Purkinje cell (primary cell): ENCODE measurements at places on chromosomes 16 and 17. TPM values are rescaled to one million over a fixed set of nuclear protein-coding genes. Genes with fewer than 3 reads are reported as not detected.

The PPM1E gene
- polyA plus RNA-seq, result 0.43 and 4.2 TPM in 2 replicates

The PRSS27 gene
- polyA plus RNA-seq, result 0.10 TPM in 1 of 2 replicates, not detected in the other

The NXPH3 gene
- polyA plus RNA-seq, result 0.54 TPM in 1 of 2 replicates, not detected in the other

The LRRC75A gene
- 0.81 TPM in 1 of 2 replicates, not detected in the other for polyA plus RNA-seq

The ATP2C2 gene
- 2.6 TPM in 1 of 2 replicates, not detected in the other for polyA plus RNA-seq

The FZD2 gene
- not detected in 2 replicates for polyA plus RNA-seq

The CCT6B gene
- polyA plus RNA-seq, result 5.4 and 7.0 TPM in 2 replicates

The MT1G gene
- 8.2 and 9.3 TPM in 2 replicates for polyA plus RNA-seq

The CCL14 gene
- polyA plus RNA-seq, result not detected in 2 replicates

The CPSF4L gene
- not detected in 2 replicates for polyA plus RNA-seq

The PIMREG gene
- 1.8 and 5.1 TPM in 2 replicates for polyA plus RNA-seq

The KIFC3 gene
- 0.40 TPM in 1 of 2 replicates, not detected in the other for polyA plus RNA-seq

The SLC35G6 gene
- polyA plus RNA-seq, result not detected in 2 replicates

The HOXB6 gene
- not detected in 2 replicates for polyA plus RNA-seq

The SPATA32 gene
- not detected in 2 replicates for polyA plus RNA-seq

The NPTX1 gene
- polyA plus RNA-seq, result 235 and 298 TPM in 2 replicates

The BAHCC1 gene
- polyA plus RNA-seq, result 0.16 and 1.4 TPM in 2 replicates

The OTOP2 gene
- polyA plus RNA-seq, result 0.27 TPM in 1 of 2 replicates, not detected in the other

The SEPTIN1 gene
- polyA plus RNA-seq, result not detected in 2 replicates

The TTYH2 gene
- not detected in 2 replicates for polyA plus RNA-seq

The CES3 gene
- 0.86 and 0.90 TPM in 2 replicates for polyA plus RNA-seq

The CAPN15 gene
- polyA plus RNA-seq, result 0.31 and 0.76 TPM in 2 replicates

The BAIAP3 gene
- 0.43 and 1.5 TPM in 2 replicates for polyA plus RNA-seq

The CDH5 gene
- polyA plus RNA-seq, result 0.76 TPM in 1 of 2 replicates, not detected in the other

The ARHGDIG gene
- polyA plus RNA-seq, result 2.6 and 15.2 TPM in 2 replicates

The MYH13 gene
- not detected in 2 replicates for polyA plus RNA-seq

The ACOX1 gene
- polyA plus RNA-seq, result 16.2 and 18.6 TPM in 2 replicates

The CTRL gene
- polyA plus RNA-seq, result 1.9 TPM in 1 of 2 replicates, not detected in the other

The MMP2 gene
- 1.8 and 2.3 TPM in 2 replicates for polyA plus RNA-seq

The IRF8 gene
- polyA plus RNA-seq, result 0.32 and 0.82 TPM in 2 replicates

The MVP gene
- polyA plus RNA-seq, result 0.56 and 0.76 TPM in 2 replicates

The C17orf100 gene
- polyA plus RNA-seq, result 3.1 and 6.5 TPM in 2 replicates

The KRTAP1-5 gene
- not detected in 2 replicates for polyA plus RNA-seq

The KCNH4 gene
- polyA plus RNA-seq, result not detected in 2 replicates

The BEAN1 gene
- polyA plus RNA-seq, result not detected in 2 replicates

The TRAF7 gene
- polyA plus RNA-seq, result 0.74 and 1.9 TPM in 2 replicates

The CIITA gene
- polyA plus RNA-seq, result 0.03 and 0.38 TPM in 2 replicates

The CCDC78 gene
- not detected in 2 replicates for polyA plus RNA-seq

The HSD17B2 gene
- not detected in 2 replicates for polyA plus RNA-seq
